ENCODE measurements at places on chromosomes 11 and 22. TPM values are rescaled to one million over a fixed set of nuclear protein-coding genes. Genes with fewer than 3 reads are reported as not detected.

DNA sequence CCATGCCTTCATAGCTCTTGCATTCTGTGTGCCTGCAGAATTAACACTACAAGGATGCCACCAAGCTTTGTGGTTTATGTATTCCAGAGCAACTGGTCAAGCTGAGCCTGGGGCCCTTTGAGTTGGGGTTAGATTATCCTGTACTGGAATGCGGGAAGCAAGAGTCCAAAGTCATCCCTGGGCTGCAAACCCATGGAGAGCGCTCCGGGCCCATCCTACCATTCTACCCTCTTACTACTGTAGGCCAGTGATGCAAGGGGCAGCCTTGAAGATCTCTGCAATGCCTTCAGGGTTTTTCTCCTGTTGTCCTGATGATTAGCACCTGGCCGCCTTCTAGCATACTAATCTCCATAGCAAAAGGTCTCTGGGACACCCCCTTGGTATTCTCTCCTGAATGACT is 51.3 kb downstream of the TUG1 start:
- DNase-seq, result no peak

The OMP gene
- total RNA-seq, result not detected

The HARBI1 gene
- total RNA-seq, result 6.7 TPM

GRCh38 chr11:120384476-120384875 is 48.3 kb downstream of the ARHGEF12 start:
- no peak for DNase-seq

DNA sequence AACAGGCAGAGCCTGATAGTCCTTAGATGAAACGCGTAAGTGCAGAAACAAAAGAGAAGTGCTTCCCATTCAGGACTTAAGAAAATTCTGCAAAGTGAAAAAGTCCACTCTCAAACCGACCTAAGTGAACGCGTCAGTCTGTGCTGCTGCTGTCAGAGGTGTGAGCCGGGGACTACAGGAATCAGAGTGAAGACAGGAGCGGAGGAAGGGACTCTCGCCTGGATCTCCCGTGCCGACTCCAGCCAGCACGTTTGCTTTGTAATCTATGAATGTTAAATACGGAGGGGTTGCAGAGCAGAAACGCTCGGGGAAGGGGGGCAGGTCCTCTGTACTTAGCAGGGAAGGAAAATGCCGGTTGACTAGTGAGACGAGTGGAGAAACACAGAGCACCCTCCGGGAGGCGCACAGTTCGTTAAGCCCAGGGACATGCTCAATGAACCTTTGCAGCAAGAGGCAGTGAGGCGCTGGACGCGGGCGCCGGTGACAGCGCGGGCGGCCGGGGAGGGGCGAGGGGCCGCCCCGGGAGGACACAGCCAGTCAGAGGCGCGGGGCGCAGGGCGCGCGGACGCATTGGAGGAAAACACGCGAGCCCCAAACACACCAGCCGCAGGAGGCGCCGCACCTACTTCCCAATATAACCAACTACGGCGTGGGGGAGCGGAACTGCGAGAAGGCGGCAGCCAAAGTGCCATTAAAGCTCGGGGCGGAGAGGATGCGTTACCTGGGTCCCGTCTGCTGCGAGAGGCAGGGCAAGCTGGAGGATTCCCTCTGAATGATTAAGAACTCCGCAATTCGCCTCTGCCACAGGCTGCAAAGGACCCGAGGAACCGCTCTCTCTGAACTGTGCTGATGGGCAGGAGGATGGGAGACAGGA is at the start of gene CNTN5:
CNTN5 (plus strand) TSS at position 598 of the 874 bp plus-strand sequence.
- peak; percentile 52 for DNase-seq

The SLC22A8 gene
- total RNA-seq, result 1.2 TPM

The KRTAP5-9 gene
- total RNA-seq, result not detected

DNA sequence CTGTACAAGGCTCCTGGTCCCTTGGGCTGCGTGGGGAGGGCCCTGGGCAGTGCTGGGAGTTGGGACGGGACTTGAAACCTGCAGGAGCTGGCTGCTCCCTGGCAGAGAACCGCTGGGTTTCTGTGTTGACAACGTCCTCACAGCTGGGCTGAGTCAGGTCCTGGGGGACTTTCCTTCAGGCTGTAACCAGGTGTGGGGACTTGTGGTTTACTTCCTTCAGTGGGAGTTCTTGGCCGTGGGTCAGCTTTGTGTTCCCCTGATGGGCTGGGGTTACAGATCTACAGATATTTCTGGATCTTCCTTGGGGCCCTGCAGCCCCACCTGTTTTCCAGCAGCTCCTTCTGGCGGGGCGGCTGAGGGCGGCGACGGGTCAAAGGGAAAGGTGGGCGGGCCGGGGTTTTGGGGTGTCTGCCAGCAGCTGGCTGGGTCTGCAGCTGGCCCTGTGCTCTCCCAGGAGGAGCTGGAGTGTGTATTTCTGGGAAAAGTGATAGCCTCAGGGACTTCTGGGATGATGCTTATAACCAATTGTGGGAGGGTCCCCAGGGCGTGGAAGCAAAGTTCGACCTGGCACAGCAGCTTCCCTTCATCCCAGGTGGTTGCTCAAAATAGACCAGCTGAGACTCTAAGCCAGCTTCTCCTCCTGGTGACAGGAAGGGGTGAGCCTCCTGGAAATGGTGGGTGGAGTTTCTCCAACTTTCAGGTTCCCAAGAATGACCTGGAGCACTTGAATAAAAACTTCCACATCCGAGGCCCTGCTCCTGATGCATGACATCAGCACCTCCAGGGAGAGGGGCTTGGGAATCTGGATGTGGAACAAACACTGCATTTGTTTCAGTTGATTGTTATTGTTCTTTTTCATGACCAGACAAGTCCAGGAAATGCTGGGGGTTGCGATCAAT is 19.1 kb downstream of the ST14 start:
- no peak for DNase-seq

The APOA1 gene
- total RNA-seq, result 0.78 TPM
